ENCODE measurements at places on chromosomes 12 and 14. TPM values are rescaled to one million over a fixed set of nuclear protein-coding genes. Genes with fewer than 3 reads are reported as not detected.
A peak's percentile ranks its signal among the peaks of the same experiment; 100 is the strongest.

DNA sequence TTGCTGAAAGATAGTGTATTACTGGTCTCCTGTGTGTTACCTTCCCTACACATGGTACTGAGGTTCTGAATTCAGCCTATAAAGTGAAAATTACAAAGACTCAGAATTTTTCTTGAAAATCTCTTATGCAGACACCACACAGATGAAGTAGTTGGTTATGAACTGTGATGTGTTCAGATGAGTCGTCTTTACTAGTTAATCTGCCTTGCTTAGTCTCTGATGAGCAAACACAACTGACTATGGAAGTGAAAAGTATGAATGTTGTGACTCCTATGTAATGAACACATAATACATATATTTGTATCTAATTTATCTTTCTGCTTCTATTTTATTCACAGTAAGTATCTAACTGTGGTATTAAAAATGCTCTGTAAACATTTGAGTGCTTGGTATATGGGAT lies 4.7 kb downstream of the MTERF2 start:
- DNase-seq = no peak

- no peak for DNase-seq
Observed at GRCh38 chr14:36511981-36512584, 7.9 kb downstream of the NKX2-1 start.

Gene RNASE7
- not detected for total RNA-seq

DNA sequence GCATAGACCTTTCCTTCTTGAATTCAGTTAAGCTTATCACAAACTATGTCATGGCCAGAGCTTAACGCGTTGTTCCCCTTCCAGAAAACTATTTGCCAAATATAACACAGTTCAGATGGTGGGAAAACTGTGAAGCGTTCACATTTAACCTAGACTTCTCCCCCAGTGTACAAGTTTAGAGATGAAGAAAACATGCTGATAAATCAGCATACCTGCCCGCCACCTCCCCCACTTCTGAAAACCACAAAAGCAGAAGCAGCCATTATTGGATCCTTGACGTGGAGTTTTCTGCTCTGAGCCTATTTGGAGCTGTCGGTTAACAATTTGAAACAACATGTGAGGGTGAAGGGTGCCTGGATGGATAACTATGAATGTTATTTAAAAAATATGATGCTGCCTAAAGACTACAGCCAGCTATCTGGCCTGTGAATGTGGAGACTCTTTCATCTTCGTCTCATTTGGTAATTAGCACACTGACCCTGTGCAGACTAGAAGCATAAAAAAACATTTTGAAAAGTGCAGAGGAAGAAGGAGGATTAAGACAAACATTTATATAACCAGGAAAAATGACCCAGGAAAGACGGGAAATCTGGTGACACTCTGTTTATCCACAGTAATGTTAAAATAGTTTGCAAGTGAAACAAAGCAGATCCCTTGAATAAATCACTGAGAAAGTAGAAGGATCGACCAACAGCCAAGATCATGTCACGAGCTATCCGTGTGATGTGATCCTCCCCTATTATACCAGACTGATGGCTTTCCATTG lies 408.2 kb downstream of the AEBP2 start:
- DNase-seq = peak; percentile 79

DNA sequence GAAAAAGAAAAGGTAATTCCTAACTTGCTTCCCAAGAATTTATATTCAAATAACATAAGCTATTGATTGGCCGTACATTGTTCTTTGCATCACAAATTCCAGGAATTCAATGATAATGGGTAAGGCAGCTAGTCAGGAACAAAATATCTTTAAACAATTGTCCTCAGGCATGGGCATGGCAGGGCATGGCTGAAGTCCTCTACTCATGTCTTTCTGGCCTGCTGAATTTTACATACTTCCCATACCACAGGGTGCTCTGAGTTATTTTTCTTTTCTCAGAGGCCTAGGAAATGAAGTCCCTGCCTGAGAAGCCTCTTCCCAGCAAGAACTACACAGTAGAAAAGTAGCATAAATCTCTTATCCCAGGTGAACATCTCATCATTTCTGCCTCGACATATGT lies 15.1 kb upstream of the DRAM1 start:
- DNase-seq = no peak

GRCh38 chr14:105080161-105080560 lies 14.9 kb upstream of the GPR132 start:
- no peak for DNase-seq

GRCh38 chr14:104577426-104577825 lies 2.1 kb upstream of the C14orf180 start:
- no peak for DNase-seq

Gene TOMM20L
- not detected for total RNA-seq

GRCh38 chr12:94305130-94305957 lies 154.3 kb downstream of the CEP83 start:
- DNase-seq = peak; percentile 35

DNA sequence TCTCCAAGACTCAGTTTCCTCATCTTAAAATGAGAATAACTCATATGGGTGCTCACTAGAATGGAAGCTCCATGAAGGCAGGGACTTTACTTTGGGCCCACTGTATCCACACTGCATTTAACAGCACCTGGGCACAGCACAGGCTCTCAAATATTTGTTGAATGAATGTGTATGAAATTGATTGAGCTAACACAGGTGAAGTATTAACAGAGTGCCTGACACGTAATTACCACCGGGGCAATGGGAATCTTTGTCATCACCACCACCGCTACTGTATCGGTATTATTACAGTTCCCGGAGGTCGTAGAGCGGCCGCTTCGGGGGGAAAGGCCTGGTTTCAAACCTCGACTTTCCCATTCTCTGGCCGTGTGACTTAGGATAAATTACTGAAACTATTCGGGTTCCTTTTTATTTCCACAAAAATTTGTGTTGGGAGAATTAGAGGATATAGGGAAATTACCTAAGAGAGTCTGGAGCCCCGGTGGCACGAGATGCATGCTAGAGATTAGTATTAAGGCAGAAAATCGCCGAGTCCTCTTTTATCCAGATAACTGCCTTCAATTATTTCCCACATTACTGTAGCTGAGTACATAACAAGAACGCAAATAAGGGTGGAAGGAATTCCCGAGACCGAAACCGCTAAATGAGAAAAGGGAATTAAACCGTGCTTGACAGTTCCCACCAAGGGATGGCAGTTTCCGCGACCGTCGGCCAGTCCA lies 1.0 kb upstream of the RIC8B start:
- DNase-seq = no peak

Gene TPH2
- total RNA-seq = not detected

DNA sequence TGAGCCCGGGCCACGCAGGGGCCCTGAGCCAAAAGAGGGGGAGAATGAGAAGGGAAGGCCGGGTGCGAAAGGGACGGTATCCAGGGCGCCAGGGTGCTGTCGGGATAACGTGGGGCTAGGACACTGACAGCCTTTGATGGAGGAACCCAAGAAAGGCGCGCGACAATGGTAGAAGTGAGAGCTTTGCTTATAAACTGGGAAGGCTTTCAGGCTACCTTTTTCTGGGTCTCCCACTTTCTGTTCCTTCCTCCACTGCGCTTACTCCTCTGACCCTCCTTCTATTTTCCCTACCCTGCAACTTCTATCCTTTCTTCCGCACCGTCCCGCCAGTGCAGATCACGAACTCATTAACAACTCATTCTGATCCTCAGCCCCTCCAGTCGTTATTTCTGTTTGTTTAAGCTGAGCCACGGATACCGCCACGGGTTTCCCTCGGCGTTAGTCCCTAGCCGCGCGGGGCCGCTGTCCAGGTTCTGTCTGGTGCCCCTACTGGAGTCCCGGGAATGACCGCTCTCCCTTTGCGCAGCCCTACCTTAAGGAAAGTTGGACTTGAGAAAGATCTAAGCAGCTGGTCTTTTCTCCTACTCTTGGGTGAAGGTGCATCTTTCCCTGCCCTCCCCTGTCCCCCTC lies 3.0 kb downstream of the SSTR1 start:
- no peak for DNase-seq

Measured in M059J (cell line).